ENCODE measurements at places on chromosomes 4 and X.

DNA sequence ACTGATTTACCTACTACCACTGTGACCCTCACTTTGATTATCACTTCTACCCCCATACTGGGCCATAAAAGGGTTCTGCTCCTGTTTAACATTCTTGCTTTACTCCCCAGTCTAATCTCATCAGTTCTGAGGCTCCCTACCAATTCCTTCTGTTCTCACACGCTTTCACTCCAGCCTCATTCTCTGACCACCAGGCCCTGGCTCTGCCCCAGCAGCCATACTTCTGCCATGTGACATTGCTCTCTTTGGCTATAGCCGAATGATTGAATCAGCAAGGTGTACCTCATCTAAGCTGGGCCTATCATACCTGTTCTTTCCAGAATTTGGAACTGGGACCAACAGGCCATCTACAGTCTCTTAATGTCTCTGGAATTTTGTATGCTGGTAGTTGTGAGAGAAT is 14.4 kb upstream of the ELF2 start:
- no peak for DNase-seq

DNA sequence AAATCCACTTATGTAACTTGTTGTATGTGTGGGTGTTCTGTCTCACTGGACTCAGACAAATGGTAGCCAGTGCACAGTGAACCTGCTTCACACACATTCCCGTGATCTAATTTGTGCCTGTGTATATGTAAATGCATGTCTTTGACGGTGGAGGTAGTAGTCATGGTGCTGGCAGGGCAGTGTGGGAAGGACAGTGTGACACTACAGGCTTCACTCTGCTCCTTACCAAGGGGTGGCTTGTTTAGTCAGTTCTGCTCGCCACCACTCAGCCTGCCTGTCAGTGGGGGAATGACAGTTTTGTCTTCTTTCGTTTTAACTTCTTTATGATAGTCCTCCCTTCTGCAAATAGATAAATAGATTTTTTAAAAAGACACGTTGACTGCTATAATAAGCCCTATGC is 17.7 kb upstream of the PAQR3 start:
- DNase-seq: no peak

- DNase-seq: no peak
Measured at GRCh38 chr4:113541933-113542332, 219.6 kb downstream of the CAMK2D start.

GRCh38 chrX:41475591-41476241 is 28.6 kb downstream of the NYX start:
- no peak for DNase-seq

GRCh38 chr4:176308441-176308840 is 11.3 kb upstream of the SPCS3 start:
- DNase-seq: no peak

DNA sequence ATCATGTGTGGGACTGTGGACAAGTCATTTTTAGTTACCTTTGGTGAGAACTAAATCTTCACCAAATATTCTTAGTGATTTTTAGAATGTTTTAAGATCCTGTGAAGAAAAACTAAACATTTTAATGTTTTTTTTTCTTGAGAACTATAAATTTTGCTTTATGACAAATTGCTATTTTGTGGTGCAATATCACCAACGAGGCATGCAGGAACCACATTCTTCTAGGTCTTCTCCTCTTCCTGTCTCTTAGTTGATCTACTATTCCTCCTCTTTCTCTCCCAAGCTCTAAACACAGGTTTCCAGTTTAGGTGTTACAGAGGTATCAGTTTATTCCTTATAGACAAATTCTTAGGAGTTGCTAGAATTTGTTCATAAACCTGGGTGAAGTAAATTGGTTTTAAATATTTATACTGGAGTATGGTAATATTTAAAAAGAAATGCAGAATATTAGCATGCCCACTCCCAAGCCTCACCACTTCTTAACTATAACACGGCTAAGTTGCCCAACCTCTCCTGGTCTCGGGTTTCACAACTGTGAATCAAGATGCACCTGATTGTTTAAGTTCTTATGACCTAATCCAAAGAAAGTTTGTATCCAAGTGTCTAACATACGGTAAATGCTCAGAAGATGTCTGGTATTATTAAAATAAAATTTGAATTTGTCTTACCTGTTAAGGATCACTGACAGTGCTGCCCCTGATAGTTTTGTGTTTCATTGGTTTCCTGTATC is 56.5 kb upstream of the CLNK start:
- DNase-seq: no peak

- no peak for DNase-seq
Measured at GRCh38 chrX:46865281-46865680, 28.4 kb downstream of the RP2 start.

Data from stimulated activated CD4-positive, alpha-beta T cell treated with anti-CD3 and anti-CD28 coated beads, TNF-alpha, amount 100 ng/mL, for 4 hours (primary cell).